Midbrain (tissue), 1 donor: ENCODE measurements at places on chromosomes 1 and 21.
A peak's percentile ranks its signal among the peaks of the same experiment; 100 is the strongest.

DNA sequence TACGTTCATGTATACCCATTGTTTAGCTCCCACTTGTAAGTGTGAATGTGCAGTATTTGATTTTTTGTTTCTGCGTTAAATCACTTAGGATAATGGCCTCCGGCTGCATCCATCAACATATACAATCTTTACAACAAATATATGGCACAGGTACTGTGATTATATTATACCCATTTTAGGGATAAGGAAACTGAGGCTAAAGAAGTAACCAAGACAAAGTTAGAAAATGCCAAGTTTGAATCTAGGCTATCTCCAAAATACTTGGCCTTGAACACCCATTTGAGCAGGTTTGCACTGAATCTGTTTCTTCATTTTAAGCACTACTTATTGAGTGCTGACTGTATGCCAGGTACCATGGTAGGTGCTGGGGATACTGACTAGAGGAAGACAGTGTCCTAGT lies 149.6 kb downstream of the PBX1 start:
- DNase-seq = no peak

DNA sequence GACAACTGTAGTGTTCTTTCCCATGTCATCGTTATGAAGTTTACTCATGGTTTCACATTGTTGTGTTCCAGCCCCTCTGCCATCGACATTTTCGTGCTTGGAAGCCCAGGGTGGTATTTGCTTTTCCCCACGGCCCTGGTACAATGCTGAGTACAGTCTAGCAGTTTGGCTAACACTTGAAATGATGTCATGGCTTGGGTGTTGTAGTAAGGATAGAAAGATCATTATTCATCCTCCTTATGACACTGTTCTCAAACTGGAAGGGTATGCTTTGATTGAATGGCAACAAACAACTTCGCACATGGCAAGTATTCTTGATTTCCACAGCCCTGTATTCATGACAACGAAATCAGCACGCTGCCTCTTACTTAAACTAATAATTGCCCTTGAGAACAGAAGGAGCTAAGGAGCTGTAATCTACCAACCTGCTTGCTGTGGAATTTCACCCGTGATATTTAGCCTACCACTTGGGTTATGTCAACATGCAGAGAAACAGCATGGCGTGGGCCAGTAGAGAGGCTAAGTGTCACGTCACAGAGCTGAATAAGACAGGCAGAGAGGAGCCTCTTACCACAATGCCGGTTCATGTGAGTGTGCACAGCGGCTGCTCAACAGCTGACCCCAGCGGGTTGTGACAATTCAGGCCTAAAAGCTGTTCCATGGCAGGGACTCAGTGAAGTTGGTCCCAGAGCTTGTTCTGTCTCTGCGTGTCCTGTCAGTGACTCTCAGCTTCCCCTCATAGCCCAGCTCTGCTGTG lies 73.9 kb downstream of the KCNJ6 start:
- no peak for DNase-seq

DNA sequence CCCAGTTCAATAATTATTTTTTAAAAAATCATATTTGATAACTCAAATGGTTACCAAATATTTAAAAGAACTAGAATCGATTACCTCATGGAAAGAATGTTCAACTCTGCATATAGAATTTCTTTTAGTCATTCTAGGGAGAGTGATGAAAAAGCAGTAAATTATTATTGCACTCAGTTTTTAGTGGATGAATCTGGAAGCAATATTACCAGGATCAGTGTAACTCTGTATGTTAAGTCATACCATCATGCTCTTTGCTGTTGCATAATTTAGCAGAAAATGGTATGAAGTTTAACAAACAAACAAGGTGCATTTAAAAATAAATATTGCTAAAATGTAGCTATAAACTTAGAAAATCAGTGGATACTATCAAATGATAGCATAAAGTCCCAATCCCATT lies 46.1 kb upstream of the ARHGAP29 start:
- DNase-seq = no peak

- no peak for DNase-seq
Observed at GRCh38 chr21:41711416-41712007, 55.3 kb downstream of the RIPK4 start.

- DNase-seq = no peak
Observed at GRCh38 chr21:33971492-33972013, 55.9 kb upstream of the ATP5PO start.

DNA sequence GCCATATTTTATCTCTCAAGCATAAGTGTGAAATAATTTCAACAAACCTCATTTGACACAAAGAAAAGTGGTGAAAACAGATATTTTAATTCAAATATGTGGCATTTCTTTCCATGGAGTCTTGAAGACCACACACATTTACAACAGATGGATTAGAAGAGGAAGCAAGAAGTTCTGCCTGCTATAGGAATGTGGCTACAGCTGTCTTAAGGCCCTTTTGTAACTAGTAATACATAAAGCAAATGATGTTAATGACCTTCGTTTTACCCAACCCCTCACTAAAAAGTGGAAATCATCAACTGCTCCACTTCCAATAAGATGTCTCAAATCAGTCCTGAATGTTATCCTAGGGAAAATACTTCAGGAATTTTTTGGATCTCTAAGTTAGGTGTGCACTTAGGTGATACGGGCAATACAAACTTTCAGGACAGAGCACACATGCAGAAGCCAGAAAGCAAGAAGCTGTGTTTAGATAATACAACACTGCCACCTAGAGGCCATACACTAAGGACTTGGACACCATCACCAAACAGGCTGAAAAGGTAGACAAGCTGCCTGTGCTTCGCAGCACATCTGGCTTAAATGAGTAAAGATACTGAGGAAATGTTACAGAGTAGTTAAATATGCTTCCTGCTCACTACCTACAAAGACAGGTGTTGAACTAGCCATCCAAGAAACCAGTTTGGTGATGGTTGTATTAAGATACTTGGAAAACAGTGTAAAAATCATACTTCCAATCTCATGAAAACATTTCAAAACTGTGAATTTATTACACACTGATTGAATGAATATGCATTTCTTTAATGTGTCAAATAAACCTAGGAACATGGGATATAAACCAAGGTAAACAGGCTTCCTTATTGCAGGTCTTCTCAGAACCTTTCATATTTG lies 24.4 kb downstream of the RRAGC start:
- peak; percentile 85 for DNase-seq

DNA sequence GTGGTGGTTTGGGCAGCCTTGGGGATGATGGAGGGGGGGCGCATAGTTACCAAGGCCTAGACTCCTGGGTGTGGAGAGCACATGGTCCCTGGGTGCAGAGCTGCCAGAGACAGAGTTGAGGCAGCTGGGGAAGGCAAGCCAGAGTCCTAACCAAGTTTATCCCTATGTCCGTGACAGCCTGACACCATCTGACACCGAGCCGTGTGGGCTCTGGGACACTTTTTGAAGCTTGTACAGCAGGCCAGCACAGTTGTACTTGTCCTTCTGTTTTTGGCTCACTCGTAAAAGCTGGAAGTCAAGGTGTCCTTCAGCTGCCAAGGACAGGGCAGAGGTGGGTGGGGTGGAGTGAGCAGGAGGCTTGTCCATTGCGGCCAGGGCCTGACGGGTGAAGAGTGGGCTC lies 28.5 kb downstream of the SLC26A9 start:
- DNase-seq = no peak

GRCh38 chr1:117527566-117528102 lies 78.2 kb upstream of the TENT5C start:
- no peak for DNase-seq

- no peak for DNase-seq
Observed at GRCh38 chr1:5374192-5374591, 618.0 kb downstream of the NPHP4 start.

- no peak for DNase-seq
Observed at GRCh38 chr1:222104694-222105392, 363.0 kb upstream of the DUSP10 start.

- no peak for DNase-seq
Observed at GRCh38 chr1:162912061-162912667, 51.2 kb upstream of the CCDC190 start.

DNA sequence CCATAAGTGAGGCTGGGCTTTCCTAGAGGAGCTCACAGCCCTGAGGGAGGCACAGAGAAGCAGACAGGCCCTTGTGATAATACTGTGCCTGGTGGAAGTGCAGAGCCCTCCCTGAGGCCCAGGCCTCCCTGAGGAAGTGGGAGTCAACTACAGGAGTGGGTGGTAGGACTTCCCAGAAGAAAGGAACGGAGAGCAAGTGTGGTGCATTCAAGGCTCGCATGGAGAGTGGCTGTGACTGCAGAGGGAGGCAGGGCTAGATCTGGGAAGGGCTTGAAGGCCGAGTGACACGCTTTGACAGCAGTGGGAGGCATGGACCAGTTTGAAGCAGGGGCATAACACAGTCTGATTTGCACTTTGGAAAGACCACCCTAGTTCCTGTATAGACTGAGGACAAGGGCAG lies 37.3 kb downstream of the AZIN2 start:
- no peak for DNase-seq

GRCh38 chr1:2127187-2128145 lies 67.1 kb downstream of the FAAP20 start:
- peak; percentile 52 for DNase-seq

DNA sequence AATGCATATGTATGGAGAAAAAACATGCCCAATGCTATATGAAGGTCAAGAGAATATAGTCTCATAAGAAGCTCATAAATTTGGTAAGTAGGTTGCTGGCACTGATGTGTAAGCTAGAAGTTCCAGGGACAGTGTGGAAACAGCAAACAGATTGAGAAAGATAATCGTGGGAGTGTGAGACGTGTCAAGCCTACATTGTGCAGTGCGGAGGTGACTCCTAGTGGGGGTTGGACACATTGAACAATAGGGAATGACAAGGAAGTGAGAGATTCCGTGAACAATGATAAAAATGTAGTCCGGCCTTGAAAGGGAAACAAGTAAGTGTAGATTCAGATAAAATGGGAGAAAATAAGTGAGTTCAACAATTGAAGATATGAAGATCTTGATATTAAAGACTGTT lies 788.4 kb upstream of the PRMT6 start:
- DNase-seq = peak; percentile 7

GRCh38 chr1:192153276-192153675 lies 5.0 kb upstream of the RGS18 start:
- no peak for DNase-seq

DNA sequence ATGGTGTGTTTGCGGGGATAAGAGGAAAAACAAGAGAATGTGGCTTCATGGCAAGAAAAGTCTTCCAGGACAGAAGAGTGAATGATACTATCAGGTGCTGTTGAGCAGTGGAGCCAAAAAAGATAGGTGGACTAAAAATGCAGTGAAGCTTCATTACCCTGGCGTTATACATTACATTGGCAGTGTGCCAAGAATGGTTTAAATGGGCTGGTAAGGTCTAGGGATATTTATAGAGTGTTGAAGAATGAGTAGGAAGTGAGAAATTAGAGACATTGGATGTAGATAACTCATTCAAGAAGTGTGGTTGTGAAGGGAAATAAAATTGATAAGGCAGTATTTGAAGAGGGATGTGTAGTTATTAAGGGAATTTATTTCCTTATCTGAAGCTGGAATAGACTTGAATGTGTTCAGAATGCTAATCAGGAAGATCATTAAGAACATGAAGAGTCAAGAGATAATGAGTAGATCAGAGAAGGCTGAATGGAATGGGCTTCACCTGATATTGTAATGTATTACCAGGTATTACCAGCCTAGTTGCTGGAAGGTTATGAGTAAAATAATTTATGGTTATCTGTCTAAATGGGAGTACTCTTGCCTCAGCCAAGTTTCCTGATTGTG lies 72.7 kb downstream of the MAST2 start:
- DNase-seq = no peak

DNA sequence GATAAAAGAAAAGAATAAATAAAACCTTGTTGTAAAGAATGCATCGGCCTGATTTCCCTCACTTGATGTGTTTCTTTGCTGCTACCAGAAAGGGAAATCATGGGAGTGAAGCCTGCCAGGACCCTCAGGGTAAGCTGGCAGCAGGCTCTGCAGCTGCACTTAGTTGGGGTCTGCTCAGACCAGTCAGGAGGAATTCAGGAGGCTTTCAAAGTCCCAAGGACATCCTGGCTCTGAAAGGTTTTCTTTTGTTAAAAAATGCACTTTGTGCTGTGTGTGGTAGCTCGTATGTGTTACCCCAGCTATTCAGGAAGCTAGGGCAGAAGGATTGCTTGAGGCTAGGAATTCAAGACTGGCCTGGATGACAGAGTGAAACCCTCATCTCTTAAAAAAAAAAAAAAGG lies 254.8 kb downstream of the ZNF648 start:
- no peak for DNase-seq

DNA sequence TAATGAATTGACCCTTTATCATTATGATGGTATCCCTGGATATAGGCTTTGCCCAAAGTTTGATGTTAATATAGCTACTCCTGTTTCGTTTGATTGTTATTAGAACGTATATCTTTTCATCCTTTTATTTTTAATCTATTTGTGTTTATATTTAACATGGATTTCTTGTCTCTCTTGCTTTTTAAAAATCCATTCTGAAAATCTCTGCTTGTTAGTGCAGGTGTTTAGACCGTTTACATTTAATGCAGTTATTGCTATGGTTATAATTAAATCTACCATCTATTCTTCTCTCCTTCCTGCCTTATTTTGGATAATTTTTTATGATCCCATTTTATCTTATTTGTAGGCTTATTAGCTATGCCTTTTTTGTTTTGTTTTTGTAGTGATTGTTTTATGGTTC lies 12.4 kb downstream of the TSNAX start:
- DNase-seq = no peak

DNA sequence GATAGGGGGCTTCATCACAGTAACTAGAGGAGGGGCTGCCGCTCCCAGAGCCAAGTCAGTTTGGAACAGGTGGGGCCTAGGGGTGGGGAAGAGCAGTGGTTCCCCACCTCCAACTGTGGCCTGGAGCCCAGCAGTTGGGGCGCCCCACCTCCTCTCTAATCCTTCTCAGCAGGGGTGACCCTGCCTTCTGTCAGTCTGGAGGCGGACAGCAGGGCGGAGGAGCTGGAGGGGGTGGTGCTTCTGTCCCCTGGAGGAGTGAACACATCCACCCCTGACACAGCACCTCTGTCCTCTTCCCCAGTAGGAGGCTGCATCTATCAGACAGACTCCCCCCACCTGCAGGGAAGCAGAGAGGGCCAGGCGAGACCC lies 73.8 kb downstream of the MRPL37 start:
- peak; percentile 52 for DNase-seq

DNA sequence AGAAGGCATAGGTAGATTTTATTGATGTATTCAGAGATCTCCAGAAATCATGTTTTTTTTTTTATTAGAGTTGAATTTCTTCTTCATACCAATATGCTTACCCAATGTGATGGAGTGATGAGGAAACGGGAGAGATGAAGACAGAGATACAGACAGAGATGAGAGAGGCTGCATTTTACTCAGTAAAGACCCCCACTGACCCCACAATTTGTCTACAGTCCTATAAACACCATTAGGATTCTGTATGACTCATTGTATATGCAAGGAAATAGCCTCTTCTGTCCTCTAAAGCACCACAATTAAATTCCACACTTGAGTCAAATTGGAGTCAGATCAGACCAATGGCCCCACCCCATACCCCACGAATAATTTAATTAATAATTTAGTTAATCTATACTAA lies 44.0 kb downstream of the RUNX1 start:
- DNase-seq = no peak
